ENCODE measurements at places on chromosomes 11 and 22. TPM values are rescaled to one million over a fixed set of nuclear protein-coding genes. Genes with fewer than 3 reads are reported as not detected.

DNA sequence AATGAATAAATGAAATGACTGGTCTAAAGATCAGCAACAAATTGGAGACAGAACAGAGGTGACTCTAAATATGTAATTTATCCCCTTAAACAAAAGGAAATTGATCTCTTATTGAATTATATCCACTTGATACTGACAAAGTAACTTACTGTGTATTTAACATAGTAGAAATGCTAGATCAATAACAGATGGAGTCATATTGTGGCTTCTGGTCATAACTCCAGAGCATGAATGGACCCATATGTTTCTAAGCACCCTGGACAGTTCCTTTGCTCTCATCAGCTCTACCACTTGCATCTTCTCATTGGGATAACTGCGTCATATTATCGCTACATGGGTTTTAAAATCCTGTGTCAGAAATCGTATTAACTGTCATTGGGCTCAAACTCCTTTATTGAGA, 222.3 kb downstream of the ETS1 start:
- DNase-seq = no peak

- DNase-seq = no peak
These were observed 1.3 kb downstream of the MYH9 start for GRCh38 chr22:36386351-36386899.

DNA sequence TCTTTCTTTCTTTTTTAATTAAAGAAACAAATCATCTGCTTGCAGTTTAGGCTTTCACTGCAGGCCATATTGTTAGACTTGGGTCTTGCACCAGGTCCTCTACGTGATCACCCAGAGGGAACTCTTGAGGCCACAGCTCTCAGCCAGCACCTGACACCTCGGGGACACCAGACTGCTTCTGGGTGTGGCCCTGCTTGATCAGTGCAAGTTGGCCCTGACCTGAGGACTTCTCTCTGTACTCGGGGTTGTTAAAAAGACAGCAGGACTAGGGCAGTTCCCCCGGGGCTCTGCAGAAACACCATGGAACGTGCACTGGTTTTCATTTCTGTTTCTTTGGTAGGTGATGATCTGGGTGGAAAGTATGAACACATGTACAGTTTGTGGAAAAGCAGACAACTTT, 51.2 kb upstream of the MYO18B start:
- no peak for DNase-seq

DNA sequence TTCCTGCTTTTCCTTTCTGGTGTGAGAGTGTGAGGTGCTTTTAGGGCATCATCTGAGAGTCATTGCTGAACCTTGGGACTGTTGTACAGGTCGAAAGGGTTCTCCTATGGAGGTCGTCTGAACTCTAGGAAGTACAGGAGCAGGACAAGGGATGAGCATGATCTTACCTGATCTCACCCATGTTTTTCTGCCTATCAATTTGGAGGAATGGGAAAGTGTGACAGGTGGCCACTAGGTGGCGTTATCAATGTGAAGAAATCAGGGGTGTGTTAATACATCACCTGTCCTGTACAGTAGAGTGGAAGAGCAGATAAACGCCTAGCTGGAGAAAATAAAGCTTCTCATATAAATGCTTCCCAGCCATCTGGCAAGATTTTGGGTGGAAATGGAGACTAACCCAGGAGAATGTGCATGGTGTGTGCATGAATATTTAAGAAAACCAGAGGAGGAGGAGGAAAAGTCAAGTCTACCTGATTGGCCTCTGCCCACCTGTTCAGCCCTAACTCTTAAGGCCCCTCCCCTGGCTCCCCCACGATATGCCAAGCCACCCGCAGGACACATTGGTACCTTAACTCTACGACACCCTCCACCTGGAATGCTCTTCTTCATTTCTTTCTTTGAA, 72.0 kb upstream of the NARS2 start:
- DNase-seq = peak; percentile 89

DNA sequence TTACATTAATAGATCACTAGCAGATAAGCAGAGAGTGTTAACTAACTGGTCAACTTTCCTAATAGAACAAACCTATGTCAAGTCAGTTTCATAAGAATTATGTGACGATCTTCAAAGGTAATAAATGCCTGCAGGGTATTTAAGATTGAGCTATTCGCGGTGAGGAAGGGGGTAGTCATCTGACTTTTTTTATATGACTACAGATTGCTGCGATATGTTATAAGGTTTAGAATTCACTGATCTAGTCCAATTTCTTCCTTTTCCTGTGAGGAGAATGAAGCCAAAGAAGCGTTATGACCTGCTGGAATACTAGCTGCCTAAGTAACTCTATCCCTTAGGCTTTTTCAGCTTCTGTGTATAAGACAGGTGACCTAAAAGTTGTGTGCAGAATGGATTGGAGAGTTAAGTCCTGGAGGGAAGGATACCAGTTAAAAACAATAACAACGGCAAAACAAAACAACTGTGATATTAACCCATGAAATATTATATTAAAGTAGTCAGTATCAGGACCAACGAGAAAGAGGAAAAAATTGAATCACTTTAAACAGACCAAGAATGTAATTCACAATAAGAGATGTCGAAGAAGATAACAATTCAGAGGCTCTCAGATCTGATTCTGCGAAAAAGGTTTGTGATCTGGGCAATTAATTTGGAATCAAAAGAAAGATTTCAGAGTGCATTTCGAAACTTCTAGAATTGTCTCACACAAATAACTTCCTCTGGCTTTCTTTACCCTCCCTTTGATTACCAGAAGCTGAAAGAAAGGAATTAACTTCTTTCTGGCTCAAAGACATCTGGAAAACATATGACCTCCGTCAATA, 630 bp downstream of the CASP4 start:
- DNase-seq = no peak

The OR5T1 gene
- not detected for total RNA-seq

The OR52N4 gene
- total RNA-seq = not detected

The EFCAB6 gene
- total RNA-seq = 2.7 TPM

The MPEG1 gene
- total RNA-seq = 36.1 TPM
